ENCODE measurements at places on chromosomes 16 and 17.

- DNase-seq: no peak
Observed at GRCh38 chr16:68346892-68347480, 36.2 kb downstream of the PRMT7 start.

GRCh38 chr17:51742571-51742970 lies 415.9 kb downstream of the CA10 start:
- DNase-seq: no peak

DNA sequence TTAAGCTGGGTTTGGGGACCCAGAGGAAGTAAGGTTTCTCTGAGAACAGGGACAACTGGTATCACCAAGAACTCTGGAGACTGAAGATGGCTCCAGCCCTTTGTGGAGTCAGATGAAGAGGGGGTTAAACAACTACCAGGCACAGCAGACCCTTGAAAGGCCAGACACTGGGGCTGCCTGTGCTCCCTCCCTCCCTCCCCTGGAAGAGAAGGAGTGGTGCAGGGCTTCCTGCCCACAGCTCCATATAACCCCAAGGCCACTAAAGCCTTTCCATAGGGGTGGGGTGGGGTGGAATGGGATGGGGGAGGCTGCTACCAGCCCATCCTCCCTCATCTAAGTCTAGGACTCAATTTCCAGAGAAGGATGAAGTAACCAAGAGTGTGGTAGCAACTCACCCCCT lies 66.7 kb downstream of the CCDC182 start:
- DNase-seq: no peak

GRCh38 chr16:2016407-2016922 lies 3.1 kb upstream of the NPW start:
- no peak for DNase-seq

GRCh38 chr17:57720386-57721035 lies 24.6 kb downstream of the CCDC182 start:
- DNase-seq: no peak

GRCh38 chr16:13427943-13428342 lies 492.0 kb upstream of the ERCC4 start:
- no peak for DNase-seq

Data from naive thymus-derived CD8-positive, alpha-beta T cell (primary cell).